ENCODE measurements at places on chromosomes 4 and X.
A peak's percentile ranks its signal among the peaks of the same experiment; 100 is the strongest.

DNA sequence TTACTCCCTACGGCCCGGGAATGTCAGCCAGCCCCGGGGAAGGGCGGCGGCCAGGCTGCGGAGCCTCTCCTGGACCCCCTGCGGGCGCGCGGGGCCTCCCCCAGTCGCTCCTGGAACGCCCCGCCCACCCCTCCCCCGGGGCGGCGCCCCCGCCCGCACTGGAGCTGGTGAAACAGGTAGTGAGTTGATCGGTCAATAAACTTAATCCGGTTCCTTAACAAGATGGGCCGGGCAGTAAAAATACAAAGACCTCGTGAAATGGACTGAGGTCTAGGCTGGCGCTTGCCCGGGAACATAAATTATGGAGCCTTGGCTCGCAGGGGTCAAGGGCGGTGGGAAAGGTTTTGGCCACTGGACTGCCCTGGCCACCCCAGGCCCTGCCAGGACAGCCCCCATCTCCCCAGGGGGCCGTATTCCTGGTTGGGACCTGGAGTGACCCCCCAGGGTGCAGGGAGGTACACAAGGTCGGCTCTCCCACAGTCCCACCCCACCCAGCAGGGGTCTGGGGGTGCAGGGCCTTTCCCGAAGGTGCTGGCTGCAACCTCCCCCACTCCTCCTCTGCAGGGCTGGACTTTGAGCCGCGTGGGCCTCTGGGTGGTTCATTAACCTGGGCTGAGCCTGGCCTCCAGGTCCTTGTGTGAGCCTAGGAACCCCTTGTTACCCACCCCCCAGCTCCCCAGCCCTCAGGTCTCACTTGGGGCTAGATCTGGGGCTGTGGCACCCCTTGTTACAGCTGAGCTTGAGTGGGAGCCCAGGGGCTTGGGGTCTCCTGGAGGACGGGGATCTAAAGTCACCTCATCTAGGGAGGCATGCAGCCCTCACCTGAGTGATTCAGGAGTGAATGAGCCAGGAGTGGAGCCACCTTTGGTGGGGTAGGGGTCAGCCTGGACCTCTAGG is 2.5 kb downstream of the FGFR3 start:
- no peak for DNase-seq

DNA sequence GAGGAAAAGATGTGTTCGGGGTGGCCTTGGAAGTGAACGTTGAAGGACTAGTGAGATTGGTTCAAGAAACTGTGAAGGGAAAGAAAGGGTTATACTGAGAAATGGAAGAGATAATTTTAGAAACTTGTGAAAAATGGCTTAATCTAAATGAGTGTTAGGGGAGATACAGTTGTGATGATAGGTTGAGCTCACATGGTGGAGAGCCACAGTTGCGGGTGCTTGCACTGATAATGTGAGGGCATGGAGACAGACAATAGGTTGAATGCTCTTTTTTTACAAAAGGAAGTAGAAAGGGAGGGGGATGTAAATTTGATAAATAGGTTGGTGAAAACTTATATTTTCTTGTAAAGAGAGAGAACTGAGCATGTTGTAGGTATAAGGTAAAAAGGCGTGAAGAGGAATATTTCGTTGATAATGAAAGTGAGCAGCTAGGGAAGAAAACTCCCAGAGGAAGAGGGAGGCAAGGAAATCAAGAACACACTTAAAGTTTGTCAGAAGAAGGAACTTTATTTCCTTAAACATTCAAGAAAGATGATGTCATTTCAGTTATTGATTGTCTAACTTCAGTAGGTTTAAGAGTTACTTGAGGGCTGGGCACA is 8.2 kb downstream of the AREG start:
- no peak for DNase-seq

DNA sequence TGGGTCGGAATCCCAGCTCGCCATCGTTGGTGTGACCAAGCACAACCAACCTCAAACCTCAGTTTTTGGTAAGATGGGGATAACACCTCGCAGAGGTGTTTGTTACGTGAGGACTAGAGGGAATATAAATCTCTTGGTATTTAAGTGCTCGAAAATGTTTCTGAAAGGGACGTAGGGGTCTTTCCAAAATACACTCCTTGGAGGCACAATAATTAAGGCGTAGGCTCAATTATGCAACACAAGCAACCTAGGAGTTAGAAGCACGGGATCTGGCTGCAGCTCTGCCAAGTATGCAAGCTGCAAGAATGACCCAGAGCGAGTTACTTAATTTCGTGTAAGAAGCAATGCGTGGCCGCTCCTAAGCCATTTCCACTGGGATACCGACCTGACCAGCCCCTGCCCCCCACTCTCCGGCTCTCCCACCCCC is 552 bp downstream of the ADH5 start:
- no peak for DNase-seq

DNA sequence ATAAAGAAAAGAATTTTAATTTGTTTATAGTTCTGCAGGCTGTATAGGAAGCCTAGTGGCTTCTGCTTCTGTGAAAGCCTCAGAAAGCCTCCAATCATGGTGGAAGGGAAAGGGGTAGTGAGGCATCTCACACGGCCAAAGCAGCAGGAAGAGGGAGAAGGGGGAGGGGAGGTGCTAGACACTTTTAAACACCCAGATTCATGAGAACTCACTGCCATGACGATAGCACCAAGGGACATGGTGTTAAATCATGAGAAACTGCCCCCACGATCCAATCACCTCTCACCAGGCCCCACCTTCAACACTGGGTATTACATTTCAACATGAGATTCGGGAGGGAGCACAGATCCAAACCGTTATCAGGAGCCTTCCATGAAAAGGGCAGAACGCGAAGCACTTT is 18.1 kb downstream of the SMIM31 start:
- no peak for DNase-seq

DNA sequence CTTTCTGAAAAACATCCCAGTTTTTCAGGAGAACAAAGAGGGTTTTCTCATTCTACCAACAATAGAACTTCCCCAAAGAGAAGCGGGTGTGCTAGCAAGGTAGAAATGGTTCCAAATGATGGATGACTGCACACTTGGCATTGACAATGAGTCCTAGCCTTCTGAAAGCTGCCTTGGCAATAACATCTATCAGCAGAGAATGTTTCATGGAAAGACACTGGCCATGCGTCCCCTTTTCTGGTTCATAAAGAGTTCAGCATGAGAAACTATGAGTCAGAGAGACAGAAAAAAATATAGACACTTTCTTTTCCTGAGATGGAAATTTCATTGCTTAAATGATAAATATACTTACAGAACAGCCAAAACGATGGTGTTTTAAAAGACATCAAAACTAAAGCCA is 236.9 kb upstream of the PRKX start:
- no peak for DNase-seq

- peak; percentile 42 for DNase-seq
Measured at GRCh38 chrX:15151267-15152186, 118.4 kb downstream of the ASB9 start.

- peak; percentile 73 for DNase-seq
Measured at GRCh38 chr4:51831133-51831532, 11.8 kb upstream of the DCUN1D4 start.

- DNase-seq, result no peak
Measured at GRCh38 chr4:108001540-108002135, 11.9 kb downstream of the HADH start.

DNA sequence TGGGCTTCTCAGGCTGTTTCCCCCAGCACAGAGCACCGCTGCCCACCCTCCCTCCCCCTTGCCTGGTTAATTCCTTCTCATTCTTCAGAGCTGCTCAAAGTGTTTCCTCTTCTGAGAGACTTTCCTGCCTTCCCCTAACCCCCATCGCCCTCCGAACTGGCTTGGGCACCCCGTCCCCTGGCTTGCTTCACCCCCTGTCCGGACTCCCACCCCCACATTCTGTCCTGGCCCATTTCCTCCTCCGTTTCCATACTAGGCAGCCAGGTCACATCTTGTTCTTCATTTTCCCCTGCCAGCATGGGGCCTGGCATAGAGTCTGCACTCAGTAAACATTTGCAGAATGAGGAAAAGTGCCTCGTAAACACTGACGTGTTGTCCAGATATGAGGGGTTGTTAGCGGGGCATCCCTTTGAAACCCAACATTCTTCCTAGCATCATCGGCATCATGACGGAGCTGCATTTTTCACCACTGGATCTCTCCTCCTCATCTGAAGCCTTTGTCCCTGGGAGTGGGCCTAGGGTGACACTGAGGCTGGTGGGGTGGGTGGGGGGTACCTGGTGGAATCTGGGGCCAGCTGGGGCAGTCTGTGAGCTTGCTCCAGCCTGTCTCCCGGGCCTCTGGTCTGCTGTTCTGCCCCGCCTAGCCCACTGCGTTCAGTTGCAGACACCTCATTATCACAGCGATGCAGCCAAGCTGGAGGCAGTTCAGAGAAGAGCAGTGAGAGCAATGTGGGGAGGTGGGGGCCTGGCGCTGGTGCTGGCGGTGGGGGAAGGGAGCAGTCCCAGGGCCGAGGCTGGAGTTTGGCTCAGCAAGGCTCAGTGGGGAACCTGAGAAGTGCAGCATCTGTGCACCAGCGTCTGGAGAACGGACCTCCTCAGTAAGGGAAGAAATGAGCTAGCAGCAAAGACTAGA is 149.4 kb upstream of the PJA1 start:
- no peak for DNase-seq

DNA sequence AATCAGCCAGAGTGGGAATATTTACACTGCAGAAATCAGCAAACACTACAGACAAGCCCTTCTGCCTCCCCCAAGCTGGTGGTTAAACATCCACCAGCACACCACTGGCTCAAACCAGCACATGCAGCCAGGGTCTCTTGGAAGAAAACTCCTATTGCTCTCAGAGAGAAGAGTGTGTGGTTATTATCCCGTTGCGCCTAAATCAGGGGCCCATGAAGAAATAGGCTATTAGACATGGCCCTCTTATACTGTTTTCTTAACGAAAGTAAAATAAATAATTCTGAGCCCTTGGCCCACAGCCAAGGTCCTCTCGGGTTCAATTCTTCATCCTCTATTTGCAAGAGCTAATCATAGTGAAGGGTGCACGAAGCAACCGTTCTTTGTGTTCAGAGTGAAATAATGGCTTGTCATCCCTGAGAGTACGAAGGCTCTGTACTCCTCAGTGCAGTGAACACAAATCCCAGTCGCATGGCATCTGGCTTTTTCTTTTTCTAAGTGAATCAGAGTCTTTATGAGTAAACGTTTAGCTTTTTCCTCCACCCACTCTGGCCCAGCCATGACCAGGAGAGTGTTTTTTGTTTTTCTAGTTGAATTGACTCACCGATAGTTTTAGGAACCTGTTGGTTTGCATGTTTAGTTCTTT is 33.4 kb upstream of the RBM47 start:
- DNase-seq, result no peak

Data from activated T-cell treated with anti-CD3 and anti-CD28 coated beads, Interleukin-2, amount 50 U/mL, for 24 hours (primary cell).